Cerebellum (tissue), 4 donors: ENCODE measurements at places on chromosomes 16 and 17. TPM values are rescaled to one million over a fixed set of nuclear protein-coding genes. Genes with fewer than 3 reads are reported as not detected.

DNA sequence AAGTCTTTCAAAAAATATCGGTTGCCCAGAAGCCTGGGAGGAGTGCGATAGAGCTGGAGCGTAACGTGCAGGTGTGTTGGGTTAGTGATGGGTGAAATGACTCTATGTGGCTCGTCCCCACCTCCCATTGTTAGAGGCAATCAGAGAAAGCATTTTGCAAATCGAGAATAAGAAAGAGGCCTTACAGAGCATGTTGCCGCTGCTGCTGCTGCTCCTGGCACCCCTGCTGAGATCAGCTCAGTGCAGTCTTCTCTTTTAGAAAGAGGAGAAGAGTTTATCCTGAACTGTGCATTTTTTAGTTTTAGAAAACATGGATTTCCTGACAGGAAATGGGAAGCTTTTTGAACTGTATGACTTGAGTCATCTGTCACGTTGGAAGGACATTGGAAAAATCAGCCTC lies 774.5 kb upstream of the RBFOX1 start:
- no peak for DNase-seq

GRCh38 chr16:62240722-62241121 lies 204.5 kb upstream of the CDH8 start:
- no peak for DNase-seq

- no peak for DNase-seq
Measured at GRCh38 chr17:29252101-29252791, 5.6 kb downstream of the CRYBA1 start.

Gene KRT33B
- not detected for total RNA-seq
